Activated gamma-delta T cell treated with Interleukin-2 at 50 U/mL for 16 hours (primary cell): ENCODE measurements at places on chromosomes 3 and 15.

DNA sequence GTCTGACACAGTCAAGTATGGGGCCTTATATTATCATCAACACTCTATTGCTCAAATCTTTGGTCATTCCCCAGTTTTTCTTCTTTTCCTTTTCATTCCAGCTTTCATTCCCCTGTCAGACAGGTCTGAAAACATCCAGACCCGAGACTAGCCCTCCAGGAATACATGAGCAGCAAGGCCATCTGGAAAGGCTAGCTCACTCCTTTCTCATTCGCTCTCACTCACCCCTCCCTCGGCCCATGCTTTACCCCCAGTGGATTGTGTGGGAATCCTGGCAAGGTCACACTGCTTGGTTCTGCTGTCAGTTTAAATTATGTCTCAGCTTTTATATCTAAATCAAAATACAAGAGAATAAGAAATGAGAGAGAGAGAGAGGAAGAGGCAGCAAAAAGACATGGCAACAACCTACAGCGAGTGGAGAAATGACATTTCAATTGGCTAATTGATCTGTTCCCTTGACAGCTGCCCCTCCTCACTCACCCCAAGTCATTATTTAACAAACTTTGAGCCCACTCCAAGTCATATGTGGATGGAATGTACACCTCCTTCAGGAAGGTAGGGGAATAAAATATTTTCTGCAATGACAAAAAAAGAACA lies 962.2 kb downstream of the TUSC7 start:
- no peak for DNase-seq

DNA sequence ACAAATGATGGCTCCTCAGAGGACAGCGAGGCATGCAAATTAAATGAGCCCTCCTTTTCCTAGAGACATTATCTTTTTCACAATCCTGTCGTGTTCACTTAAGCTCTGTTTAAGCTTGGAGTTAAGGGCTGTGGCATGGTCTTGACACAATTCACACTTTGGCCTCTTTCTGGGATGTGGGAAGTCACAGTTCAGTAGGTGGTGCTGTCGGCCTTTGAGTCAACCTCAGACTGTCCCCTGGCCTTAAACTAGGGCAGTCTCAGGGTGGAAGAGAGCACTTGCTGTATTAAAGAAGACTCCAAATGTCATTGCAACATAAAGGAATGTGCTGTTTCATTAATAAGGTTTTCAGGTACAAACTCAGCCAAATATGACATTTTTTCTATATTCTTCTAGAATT lies 351.0 kb downstream of the MCTP2 start:
- DNase-seq = no peak

GRCh38 chr3:3603351-3603750 lies 195.9 kb upstream of the LRRN1 start:
- DNase-seq = no peak

GRCh38 chr3:9169326-9169725 lies 80.1 kb downstream of the SRGAP3 start:
- no peak for DNase-seq

- DNase-seq = no peak
These were observed 665.0 kb downstream of the NTRK3 start for GRCh38 chr15:87591582-87591981.

GRCh38 chr15:70046679-70047369 lies 50.9 kb downstream of the TLE3 start:
- DNase-seq = no peak

- DNase-seq = no peak
These were observed 315.1 kb upstream of the CBLB start for GRCh38 chr3:106183762-106184391.

- no peak for DNase-seq
These were observed 98.8 kb downstream of the FGF7 start for GRCh38 chr15:49521802-49522201.

DNA sequence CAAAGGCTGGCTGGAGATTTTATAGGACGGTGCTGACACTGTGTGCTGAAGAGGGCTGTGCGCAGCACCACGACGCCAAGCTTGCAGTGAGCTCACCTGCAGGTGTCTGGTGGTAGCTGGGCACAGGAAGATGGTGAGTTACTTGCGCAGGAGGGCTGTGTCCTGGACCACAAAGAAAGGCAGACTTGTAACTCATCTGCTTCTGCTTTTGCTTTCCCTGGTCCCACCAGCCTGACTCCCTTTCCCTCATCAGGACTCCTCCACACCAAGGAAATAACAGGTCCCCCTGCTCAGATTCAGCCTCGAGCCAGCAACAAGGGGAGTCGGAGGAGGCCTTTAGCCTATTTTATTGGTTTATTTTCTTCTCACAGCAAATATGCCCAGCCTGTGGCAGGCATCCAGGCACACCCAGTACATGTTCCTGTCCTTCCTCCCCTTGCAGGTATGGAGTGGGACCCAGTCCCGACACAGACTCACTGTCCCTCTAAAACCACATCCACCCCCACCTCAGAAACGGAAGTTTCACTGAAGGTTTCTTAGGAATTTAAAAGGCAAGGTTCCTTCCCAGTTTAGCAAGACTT lies 35.6 kb upstream of the FLNB start:
- DNase-seq = no peak

GRCh38 chr15:67076147-67076843 lies 10.9 kb downstream of the SMAD3 start:
- DNase-seq = no peak

DNA sequence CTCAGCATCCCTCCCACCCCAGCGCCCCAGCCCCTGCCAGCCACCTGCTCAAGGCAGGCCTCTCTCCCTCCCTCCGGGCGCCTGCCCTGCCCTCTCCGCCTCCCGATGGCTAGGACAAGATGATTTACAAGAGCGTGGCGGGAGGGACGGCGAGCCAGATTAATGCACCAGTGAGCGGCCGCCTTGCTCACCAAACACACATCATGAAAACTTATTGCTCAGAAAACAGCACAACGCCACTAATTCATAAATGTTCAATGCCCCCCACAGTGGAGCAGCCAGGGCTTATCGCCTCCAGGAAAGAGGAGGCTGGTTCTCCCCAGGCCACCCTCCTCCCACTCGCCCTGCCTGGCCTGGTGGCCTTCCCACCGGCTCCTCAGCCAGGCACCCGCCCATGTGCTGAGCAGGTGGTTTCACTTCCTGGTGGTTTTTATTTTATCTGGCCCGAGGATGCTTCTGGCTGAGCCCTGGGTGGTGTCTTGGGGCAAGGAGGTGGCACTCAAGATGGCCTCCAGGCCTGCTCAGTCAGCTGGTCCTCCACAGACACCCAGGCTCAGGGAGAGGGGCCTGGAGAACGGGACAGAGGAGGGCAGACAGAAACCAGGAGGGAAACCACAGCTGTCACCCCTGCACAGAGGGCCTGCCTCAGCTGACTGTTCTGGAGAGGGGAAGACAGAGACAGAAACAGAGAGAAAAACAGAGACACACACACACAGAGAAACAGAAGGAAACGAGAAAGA lies 284.9 kb downstream of the UACA start:
- no peak for DNase-seq

- no peak for DNase-seq
These were observed 49.9 kb upstream of the FURIN start for GRCh38 chr15:90818251-90819210.

DNA sequence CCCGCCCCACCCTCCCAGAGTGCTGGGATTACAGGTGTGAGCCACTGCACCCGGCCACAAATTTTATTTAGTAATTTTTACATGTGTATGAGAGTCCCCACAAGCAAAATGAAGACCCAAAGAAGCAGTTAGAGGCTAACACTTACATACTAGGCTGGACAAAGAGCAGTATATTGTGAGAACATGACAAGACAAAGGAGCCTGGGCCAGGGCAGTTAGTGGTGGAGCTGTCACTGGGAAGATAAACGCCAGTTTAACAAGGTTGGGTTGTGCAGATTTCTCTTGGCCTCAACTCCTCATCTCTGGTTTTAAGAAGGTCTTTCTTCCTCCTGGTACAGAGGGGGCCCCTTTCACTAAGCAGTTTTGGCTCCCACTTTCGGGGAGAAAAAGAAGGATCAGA lies 19.9 kb upstream of the FAM174B start:
- DNase-seq = no peak

DNA sequence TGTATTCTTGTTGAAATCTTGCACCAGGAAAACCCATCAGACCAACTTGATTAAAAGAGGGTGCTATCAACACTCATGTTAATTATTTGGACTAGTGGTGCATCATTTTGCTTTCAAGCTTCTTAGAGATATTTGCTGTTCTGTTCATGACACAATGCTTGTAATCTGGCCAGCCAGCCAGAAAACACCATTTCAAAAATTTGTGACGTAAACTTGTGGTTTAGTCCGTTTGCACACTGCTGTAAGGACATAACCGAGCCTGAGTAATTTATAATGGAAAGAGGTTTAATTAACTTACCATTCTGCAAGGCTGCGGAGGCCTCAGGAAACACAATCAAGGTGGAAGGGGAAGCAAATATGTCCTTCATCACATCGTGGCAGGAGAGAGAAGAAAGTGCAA lies 374.3 kb upstream of the TGFBR2 start:
- DNase-seq = no peak

DNA sequence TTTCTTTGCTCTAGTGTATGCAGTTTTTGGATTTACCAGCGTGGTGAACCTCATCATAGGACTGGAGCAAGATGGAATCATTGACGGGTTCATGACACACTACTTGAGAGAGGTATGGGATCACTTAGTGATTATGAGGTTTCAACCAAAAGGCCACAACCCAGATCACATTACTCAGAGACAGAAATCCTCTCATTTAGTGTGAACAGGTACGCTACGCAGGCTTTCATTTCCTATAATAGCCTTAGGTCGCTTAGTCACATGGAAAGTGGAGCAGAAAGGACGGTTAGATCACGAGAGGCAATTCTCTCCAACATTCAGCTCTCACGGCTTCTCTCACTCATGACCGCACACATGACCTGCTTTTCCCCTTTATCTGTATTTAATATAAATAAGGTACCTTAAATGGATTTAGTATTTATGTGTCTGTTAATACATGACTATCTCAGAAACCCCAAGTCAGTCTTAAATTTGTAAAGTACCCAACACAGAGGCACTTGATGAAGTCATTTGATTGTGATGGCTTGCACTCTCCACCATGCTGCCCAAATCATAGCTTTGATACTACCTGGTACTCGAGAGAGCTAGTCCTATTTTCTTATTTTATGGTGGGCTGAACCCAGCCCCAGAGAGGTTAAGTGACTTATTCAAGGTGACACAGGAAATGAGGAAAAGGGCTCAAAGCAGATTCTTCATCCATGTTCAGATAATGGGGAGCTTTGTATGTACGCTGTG lies 8.6 kb downstream of the TM6SF1 start:
- DNase-seq = no peak

- DNase-seq = no peak
These were observed 128.8 kb upstream of the IL12A start for GRCh38 chr3:159859836-159860235.

DNA sequence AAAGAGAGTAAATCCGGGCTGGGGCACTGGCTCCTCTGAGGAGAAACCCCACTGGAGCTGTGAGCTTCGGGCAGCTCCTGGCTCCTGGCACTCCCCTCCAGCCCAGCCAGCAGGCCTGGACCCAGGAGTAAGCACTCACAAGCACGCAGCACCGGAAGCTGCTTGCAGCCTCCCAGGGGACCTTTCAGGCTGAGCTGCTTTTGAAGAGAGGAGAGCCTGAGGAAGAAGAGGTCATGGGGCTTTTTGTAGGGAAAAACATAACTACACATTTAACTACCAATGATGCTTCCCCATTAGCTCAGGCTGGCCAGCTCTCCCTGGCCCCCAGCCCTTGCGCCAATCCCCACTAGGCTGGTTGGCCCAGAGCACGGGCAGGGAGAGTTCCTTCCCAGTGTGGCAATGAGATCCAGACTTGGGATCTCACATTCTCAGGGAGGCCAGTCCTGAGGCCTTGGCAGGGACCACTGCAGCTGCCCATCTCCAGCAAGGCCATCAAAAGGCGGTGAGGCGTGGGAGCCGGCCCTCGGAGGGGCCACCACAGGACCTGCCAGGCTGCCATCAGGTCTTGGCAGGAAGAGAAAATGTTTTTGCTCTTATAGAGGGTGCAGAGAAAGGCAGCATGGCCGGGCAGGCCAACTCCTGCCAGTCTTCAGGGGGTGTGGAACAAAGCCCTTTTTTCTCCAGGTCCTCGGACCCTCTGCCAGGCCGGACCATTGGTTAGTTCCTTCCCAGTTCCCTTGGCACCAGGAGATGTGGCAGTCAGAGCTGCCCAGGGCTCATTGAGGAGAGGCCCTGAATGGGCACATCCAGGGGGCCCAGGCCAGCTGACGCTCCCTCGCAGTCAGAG lies 41.5 kb upstream of the MFGE8 start:
- no peak for DNase-seq
